Memory B cell (primary cell): ENCODE measurements at places on chromosomes 11 and 22.

GRCh38 chr22:47113853-47114415 is 351.5 kb downstream of the TBC1D22A start:
- DNase-seq: no peak

- DNase-seq: peak; percentile 84
These were observed 17.1 kb upstream of the RBM4B start for GRCh38 chr11:66694732-66695207.

- no peak for DNase-seq
These were observed 304.2 kb downstream of the DYNC2H1 start for GRCh38 chr11:103413266-103413888.

GRCh38 chr22:46681010-46681409 is 57.0 kb downstream of the CERK start:
- no peak for DNase-seq

DNA sequence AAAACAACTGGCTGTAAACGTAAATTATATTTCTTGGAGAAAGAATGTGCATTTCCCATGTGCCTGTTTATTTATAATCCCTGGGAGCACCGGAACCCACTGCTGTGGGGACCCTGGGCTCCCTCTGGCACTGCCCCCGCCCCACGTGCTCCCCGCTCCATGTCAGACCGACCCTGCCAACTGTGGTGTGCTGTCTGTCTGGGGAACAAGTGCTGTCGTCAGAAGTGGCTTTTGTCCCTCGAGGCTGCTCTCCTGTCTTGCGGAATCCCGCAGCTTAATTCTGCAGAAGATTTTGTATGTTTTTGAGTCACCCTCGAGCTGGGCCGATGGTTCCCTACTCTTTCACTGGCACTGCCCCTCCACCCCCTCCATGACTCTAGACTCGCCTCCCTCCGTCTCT is 2.4 kb downstream of the LRRC10B start:
- no peak for DNase-seq

GRCh38 chr11:93718057-93718563 is 23.2 kb downstream of the TAF1D start:
- DNase-seq: peak; percentile 53

DNA sequence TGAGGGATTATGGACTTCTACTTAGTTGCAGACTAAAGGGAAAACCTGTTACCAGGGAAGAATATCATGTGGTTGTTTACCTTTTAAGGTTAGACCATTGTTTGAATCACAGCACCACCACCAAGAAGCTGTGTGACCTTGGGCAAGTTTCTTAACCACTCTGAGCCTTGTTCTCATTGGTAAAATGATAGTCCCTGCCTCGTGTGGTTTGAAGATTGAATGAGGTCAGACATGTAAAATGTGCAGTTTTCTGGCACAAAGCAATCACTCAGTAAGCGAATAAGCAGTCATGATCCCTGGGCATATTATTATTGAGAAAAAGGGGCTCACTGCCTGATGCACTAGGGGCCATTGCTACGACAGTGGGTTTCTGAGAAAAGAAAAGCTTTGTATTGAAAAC is 28.3 kb downstream of the MOV10L1 start:
- no peak for DNase-seq

DNA sequence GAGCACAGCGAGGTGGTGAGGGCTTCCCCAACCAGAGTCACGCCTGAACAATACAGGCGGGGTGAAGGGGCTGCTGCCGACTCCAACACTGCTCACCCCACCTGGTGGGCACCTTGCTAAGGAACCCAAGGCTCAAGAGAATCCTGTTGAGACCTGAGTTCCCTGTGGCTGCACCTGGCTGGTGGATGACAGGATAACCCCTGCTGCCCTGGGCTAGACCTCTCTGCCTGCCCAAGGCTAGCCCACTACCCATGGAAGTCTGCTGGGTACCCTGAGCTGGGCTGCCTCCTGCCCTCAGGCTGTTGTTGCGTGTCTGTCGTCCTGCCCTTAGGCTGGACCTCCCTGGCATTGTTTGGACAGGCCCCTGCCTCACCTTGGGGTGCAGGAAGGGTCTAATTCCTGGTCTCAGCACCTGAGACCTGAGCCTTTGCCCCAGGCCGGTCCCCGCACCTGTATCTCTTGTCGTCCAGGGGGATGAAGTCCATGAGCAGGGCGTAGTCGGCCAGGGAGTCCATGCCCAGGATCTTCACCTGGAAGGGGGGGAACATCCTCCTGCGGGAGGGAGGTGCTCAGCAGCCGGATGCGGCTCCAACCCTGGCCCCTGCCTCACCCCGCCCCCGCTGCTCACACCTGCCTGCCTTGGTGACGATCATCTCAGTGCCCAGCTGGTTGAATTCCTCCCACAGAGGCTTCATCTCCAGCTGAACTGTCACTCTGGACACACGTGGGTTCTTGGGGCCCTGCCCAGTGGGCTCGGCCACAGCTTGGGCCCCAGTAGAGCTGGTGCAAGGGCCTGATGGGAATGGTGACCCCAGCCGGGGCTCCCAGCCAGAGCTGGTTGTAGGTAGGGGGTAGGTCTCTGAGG is 4.9 kb upstream of the NUDT8 start:
- DNase-seq: no peak

DNA sequence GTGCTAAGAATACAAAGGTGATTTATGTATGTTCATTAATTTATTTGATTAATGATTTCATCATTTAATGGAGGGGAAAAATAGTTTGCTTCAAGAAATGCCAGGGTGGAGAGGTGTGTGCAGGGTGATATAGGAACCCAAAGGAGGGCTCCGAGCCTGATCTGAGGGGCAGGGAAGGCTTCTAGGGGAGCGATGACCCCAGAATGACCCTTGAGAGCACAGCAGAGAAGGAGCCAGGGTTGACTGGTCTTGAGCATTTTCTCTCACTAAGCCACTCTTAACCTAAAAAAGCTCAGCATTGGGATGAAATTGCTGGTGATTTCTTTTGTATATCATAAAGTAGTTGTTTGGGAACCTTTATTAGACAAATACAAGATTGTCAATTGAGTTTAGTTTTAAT is 35.1 kb downstream of the HIPK3 start:
- no peak for DNase-seq

DNA sequence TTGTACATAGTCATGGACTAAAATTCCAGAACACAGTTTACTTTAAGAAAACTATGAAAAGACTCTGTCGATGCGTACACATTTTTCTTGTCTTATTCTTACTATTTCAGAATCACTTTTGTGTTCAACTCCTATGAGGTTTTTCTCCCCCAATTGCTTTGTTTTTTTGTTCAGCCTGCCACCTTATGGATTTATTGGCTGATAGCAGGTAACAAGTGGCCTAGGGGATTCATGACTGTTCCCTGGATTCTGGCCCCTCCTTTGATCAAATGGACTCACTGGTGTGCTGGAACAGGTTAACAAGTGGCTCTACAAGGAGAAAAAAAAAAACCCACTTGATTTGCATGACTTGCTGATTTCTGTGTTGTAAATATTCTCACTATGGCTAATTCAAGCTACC is 10.6 kb downstream of the MMP20 start:
- no peak for DNase-seq

DNA sequence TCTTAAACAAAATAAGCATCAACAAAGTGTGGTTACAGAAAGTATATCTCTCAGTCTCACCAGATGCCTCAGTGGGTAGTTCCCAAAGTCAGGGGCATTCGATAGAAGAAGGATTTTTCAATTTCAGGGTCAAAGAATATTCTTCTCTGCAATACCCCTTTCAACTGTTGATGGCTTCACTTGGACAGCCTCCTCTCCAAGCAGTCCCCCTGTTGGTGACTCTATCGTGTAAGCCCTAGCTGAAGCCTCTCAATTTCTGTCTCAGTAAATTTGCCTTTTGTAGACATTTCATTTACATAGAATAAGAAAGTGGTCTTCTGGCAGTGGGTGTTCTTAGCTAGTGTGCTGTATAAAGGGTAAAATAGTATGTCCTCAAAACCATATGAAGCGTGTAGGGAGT is 11.3 kb upstream of the CCDC83 start:
- DNase-seq: no peak

DNA sequence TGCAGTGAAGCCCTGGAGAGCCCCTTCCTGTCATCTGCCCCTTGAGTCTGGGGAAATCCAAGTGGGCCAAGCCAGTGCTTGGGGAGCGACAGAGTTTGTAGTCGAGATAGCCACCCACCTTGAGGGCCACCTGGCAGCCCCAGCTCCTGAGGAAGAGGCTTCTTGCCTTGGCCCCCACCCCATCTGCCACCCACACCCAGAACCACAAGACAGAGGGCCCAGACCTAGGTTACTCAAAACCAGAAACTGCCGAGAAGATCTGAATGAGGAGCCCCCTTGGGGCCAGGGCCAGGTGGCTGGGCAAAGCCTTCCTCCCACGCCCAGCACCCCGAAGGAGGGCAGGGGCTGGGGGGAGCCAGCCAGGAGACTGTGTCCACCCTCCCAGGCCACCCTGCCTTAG is 18.8 kb upstream of the PRR5 start:
- DNase-seq: no peak

DNA sequence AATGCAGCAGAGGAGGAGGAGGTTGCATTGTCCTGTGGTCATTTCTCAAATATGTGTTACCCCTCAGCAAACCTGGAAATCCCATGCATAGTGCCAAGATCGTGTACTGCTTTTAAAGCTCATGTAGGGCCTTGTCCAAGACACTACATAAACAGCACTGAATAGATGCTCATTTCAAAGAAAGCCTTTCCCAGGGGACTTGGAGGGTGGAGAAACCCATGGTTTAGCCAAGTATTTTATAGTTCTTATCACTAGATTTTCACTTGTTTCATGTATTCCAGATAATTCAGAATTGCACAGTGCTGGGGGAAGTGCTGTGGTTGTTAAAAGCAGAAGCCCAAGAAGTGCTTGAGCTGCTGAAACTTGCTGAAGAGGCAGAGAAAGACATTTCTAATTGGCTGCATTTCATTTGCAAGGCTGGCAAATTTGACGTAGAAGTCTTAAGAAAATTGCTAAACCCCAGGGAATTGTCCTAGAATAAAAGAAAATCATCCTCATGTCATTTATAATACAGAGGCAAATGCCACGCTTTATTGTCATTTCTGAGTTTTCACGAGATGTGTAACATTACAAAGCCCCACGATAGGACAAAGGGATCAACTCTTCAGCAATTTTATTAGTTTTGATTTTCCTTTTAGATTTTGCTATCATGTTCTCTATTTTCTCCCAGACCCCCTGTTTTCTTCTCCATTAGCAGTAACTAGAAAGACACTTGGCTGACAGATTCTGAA is 20.1 kb downstream of the CSRP3 start:
- DNase-seq: no peak

DNA sequence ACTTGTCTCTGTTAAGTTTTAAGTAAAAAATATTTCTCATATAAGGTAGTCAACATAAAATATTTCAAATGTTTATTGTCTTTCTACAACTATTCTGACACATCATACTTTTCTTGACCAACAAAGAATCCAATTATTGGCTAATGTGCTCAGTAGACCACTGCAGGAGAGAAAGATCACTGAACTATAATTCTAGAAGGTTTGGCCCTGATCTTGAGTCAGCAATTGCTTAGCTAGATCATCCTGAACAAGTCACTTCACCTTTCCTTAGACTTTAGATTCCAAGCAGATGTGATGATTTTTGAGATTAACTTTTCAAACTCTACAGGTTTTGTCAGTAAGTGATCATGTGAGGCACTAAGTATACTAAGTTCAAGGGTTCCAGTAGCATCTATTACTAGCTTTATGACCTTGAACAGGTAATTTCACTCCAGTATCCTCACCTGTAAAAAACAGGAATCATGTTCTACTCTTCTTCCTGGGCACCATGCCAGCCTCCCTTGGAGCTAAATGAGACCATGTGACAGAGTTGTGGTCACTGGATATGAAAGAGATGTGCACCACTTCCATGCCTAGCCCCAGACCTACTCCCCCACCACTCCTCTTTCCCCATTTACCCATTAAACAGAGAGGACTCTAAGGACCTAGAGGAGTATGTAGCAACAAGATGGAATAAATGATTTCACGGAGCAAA is 17.3 kb downstream of the PGM2L1 start:
- no peak for DNase-seq

DNA sequence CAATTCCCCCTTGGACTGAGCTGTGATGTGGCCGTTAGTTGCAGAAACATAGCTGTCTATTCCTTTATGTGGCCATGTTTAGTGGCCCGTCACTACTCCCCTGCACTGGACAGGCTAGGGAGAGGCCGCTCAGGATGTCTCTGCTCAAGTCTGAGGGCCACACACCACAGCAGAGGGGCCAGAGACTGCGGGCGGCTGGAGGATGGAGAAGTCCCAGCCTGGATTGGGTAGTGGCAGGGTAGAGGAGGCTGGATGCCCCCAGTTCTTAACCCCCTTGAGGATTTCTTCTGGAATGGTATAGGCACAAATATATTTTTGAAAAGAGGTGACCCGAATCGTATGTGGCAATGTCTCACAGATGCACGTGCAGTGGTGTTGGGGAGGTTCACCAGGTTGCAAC is 116.4 kb upstream of the B3GAT1 start:
- DNase-seq: no peak
